NCI-H69 (cell line): ENCODE measurements at places on chromosomes 2 and 18.
A peak's percentile ranks its signal among the peaks of the same experiment; 100 is the strongest.

- DNase-seq = no peak
Observed at GRCh38 chr18:12769644-12770440, 67.0 kb downstream of the PSMG2 start.

- DNase-seq = no peak
Observed at GRCh38 chr2:184904991-184905390, 306.7 kb downstream of the ZNF804A start.

DNA sequence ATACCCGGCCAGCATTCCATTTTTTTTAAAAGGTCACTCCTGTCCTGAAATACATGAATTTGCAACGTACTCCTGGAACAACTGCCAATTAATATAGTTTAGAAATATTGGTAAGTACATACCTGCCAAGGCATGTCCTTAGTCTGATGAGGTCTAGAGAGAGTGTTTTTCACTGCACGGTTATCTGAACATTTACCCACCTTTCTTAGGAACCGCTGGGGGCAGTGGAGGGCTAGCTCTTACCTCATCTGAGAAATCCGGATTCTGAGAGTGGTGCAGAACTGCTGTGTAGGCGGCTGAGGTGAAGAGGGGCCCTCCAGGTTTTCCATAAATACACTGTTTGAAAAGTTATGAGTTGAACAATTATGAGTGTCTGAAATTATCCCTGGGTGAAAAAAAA lies 133.1 kb upstream of the CCDC195 start:
- DNase-seq = no peak

DNA sequence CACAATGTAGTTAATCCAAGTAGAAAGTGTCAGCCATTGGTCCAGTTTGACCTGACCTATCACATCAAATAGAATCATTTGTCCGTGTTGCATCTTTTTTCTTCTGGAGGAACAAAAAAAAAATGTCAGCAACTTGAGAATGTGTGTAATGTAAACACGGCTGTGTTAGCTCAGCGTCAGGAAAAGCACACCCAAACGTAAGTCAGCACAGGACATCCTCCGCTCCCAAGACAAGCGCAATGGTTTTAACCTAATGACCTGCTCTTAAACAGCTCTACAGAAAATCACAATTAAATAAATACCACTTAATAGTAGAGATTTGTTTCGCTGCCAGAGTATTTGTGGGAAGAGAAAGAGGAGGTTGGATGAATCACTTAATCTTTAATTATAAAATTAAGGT lies 59.4 kb downstream of the OSR1 start:
- no peak for DNase-seq

DNA sequence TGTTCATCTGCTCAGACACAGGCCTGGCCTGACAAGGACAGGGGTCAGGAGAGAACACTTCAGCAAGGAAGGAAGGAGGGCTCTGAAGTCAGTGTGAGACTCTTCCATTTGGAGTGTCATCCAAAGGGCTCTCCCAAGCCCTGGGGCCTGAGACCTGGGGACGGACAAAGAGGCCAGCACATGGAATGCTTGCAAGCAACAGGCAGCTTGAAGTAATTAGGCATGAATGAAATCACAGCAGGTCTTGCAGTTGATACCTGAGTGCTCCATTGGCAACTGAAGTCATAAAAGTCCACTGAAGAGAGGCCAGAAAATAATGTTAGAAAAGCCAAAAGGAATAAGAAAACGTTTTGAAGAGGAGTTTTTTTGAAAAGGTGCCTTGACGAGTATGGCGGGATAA lies 231.7 kb downstream of the VAPA start:
- DNase-seq = peak; percentile 86

- no peak for DNase-seq
Observed at GRCh38 chr2:31903109-31903780, 107.6 kb downstream of the MEMO1 start.
